ENCODE measurements at places on chromosomes 1 and 21.

DNA sequence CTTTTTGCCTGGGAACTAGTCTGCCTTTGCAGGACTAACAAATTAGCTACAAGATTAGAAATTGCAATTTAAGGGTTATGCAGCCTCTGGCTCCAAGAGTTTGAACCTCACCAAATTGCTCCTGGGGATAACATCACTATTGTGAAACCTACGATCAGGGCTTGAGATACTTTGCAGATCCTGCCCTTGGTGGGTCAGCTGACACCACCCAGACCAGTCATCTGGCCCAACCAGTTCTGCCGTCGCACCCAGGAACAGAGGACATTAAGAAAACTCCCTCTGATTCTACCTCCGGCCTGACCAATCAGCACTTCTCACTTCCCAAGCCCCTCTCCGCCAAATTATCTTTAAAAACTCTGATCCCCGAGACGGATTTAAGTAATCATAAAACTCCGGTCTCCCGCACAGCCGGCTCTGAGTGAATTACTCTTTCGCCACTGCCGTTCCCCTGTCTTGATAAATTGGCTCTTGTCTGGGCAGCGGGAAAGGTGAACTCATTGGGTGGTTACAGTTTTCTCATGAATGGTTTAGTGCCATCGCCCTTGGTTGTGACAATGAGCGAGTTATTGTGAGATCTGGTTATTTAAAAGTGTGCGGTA lies 32.9 kb upstream of the B3GALT5 start:
- DNase-seq = no peak

DNA sequence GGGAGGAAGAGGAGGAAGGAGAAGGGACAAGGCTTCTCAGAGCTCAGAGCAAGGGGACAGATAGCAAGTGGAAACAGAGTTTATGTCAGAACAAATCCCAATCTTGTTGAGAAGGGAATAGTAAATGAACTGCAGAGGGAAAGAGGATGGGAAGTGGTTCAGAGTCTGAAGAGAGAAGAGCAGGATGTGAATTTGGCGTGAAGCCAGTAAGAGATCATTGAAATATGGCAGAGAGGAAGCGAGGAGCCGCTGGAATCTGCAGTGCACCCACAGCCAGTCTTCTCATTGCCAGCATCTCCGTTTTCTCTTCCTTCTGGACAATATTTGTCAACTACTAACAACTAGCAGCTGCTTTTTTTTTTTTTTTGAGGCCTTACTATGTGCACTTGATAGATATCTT lies 19.1 kb downstream of the OLFML3 start:
- DNase-seq = no peak

DNA sequence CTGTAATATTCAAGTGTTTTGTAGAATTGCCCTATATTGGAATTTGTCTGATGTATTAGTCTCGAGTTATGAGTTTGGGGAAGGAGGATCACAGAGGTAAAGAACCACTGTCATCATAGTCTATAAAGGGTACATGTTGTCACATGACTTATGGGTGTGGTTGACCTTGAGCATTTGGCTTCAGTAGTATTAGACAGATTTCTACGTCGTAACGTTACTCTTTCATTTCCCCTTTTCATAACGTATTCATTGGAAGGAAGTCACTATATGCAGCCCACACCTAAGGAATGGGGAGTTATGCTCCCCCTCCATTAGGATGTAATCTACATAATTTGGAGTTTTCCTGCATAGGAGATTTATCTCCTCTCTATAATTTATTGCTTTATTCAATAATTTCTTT lies 110.1 kb upstream of the VAV3 start:
- no peak for DNase-seq

DNA sequence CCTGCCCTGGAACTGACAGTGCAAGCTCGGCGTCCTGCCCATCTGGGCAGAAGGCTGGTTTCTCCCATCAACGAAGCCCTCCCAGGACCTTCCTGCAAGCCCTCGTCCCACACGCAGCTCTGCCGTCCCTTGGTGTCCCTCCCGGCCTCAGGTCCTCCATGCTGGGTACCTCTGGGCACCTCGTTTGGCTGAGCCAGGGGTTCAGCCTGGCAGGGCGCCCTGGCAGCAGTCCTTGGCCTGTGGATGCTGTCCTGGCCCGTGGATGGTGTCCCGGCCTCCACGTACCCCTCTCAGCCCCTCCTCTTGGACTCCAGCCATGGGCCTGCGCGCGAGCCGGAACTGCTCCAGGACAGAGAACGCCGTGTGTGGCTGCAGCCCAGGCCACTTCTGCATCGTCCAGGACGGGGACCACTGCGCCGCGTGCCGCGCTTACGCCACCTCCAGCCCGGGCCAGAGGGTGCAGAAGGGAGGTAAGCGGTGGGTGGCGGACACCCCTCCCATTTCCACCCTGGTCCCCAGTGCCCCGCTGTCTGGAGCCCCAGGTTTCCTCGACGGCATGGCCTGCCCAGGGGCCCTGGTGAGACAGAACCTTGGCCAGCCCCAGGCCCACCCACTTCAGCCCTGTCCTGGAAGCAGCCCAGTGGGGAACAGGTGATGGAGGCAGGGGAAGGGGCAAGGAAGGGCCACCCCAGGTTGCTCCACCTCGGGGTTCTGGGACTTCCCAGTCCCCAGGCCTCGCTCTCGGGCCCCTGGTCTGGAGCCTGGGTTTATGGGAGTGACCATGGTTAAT lies 3.5 kb downstream of the TNFRSF14 start:
- DNase-seq = no peak

DNA sequence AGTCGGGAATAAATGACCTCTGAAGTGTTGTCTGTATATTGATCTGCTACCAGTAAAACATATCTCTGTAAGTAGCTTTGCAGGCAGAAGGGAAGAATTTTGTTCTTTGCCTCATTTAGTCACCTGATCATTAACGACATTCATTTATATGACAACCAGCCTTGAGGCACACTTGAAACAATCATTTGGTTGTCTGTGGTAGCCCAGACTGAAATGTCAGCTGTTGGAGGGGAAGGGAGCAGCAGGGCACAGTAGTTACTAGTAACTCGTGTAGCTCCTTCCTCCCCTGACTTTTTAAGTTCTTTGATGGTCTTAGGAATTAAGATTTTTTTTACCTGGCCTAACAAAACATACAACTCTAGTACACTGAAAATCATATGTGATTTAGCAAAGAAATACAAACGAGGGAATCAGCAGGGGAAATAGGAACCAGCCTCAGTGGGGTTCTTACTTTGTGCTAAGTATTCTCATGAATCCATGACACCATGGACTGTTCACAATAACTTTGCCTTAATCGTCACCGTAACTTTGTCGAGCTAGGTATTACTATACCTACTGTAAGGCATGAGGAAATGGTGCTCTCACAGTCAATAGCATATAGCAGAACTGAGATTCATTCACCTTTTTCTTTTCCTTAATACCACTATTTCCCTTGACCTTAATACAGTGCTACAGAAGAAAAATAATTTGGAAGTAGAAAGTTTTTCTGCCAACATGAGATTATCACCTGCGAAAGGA lies 6.4 kb downstream of the IL12RB2 start:
- DNase-seq = no peak

DNA sequence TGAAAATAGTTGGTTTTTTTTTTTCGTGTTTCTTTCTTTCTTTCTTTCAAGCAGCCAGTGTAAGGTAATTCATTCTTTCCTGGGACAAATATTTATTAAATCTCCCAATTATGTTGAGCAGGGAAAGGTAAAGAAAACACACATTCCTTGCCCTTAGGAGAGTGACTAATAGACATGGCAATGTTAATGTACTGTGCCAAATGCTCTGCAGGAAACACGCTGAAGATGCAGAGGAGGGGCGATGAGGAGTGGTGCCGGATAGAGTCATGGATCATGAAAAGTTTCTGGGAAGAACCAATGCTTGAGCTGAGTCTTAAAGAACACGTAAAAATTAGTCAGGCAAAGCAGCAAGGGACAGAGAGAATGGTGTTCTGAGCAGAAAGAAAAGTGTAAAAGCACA lies 199.2 kb downstream of the DNM3 start:
- DNase-seq = no peak

GRCh38 chr21:45827302-45827692 lies 154.3 kb upstream of the COL6A1 start:
- DNase-seq = no peak

GRCh38 chr1:21670059-21670881 lies 1.1 kb upstream of the RAP1GAP start:
- DNase-seq = no peak

DNA sequence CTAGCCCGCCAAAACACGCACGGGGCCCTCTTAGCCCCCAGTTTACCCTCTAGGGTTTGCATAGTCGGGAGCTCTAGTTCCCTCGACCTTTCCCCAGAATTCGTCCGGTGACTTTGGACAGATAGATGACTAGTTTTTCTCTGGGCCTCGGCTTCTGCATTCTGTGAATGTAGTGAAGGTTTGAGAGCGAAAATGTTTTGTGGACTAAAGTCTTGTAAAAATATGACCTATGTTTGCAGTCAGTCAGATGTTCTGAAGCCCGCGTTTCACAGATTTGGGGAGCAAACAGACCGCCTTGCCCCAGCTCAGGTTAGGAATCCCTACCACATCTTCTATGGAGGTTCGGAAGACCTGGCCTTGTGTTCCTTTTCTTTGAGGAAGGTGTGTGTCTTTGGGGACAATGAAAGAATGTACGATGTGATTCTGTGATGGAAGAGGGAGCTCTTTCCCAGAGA lies 401 bp downstream of the UQCRH start:
- no peak for DNase-seq

- DNase-seq = no peak
Measured at GRCh38 chr1:66464802-66465201, 69.2 kb upstream of the SGIP1 start.

- no peak for DNase-seq
Measured at GRCh38 chr1:17472814-17473213, 33.3 kb upstream of the RCC2 start.

DNA sequence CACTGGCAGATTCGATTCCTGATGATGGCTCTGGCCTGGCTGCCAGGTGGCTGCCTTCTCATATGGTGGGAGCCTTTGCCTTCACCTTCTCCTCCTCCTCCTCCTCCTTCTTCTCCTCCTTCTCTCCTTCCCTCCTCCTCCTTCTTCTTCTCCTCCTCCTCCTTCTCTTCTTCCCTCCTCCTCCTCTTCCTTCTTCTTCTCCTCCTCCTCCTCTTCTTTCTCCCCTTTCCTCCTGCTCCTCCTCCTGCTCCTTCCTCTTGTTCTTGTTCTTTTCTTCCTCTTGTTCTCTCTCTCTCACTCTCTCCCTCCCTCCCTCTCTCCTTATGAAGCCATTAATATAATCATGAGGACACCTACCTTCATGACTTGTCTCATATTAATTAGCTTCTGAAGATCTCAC lies 278.7 kb downstream of the CAMTA1 start:
- no peak for DNase-seq

DNA sequence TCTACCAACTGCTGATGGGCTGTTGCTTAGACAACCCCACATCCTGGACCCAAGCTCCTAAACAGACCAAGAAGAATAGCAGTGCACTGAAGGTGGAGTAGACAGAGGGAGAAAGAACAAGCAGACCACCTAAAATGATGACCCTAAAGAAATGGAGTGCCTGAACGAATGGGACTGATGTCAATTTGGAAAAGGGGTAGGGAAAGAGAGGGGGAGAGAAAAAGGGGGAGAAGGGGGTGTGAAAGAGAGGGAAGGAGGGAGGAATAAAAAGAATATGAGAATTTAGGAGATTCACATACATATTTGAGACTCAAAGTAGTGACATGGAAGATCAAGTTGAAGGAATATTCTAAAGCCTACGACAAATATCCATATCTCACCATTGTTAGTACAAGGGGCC lies 144.4 kb upstream of the DUSP10 start:
- no peak for DNase-seq

GRCh38 chr1:1260843-1261560 lies 12.7 kb downstream of the UBE2J2 start:
- DNase-seq = no peak

DNA sequence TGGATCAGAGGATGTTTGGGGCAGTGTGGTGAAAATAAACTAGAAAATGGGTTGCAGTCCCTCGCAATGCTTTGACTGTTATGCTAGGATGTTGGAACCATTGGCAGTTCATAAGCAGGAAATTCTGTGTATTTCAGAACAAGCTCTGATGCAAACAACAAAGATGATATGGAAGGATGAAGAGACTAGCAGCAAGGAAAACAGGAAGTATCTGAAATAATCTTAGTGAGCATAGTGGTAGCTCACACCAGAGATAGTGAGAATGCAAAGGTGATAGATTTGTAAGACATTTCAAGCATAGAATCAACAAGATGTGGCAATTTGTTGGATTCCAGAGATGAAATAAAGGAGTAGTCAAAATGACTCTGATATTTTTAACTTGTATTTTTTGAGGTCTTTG lies 11.1 kb upstream of the RCC1 start:
- DNase-seq = no peak

GRCh38 chr1:109547463-109548320 lies 723 bp upstream of the GNAI3 start:
- no peak for DNase-seq

DNA sequence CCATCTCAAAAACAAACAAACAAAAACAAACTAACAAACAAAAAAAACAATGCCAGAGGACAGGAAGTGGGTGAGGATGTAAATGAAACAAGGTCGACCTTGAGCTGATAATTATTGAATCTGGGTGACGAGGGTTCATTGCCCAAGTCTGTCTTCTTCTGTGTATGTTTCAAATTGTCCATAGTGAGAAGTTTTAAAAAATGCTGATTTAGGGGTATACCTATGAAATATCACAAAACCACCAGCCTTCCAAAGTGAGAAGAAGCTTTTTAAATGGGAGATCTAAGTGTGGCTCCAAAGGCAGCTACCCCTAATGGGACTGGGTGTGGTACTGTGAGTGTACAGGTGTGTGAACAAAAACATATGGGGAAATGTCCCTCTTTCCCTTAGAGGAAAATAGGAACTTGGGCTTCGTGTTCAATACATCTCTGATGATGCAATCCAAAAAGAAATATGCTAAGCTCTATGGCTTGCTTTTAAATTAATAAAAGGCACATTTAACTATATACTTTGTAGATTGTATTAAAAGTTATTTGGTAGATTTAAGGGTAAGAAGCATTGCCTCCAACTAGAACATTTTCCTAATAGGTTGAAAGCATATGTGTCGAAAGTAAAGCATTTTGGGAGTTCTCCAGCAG lies 33.1 kb upstream of the VPS26C start:
- no peak for DNase-seq

All from T-cell (primary cell).